ENCODE measurements at places on chromosomes 4 and X. TPM values are rescaled to one million over a fixed set of nuclear protein-coding genes. Genes with fewer than 3 reads are reported as not detected.

CC2D2A gene
- not detected for total RNA-seq

DNA sequence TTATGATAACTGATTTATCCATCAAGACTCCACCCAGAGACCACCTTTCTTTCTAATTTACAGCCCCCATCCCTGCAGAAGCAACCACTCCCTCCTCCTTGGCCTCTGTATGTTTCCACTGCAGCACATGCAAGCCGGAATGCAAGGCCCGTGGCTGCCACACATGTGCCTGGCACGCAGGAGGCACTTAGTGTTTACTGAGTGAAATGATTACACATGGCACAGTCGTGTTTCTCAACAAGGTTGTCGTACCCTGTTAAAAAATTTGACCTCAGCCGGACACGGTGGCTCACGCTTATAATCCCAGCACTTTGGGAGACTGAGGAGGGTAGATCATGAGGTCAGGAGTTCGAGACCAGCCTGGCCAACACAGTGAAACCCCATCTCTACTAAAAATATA lies 104.3 kb downstream of the APBB2 start:
- H3K4me3 ChIP-seq: no peak overlapping the region
- DNase-seq: no peak
- no peaks in the 10 kb centered on the region for H3K27me3 ChIP-seq

DNA sequence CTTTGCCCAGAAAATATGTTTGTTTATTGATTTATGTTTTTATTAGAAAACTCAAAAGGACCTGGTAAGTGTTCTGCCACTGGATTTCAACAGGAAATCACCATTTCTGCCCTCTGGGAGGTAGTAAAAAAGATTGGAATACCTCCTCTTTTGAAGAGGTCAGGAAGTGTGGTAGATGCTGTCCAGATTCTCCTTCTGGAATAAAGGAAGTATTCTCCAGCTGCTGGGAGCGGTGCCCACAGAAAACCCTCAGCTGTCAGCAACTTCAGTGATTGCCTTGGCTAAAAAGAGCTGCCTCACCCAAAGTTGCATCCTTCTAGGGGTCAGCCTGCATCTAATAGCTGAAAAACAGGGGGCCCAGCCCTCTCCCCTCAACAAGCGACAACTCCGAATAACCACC lies 13.8 kb upstream of the ZNF674 start:
- peaks cover 16% of the 10 kb centered on the region for H3K4me1 ChIP-seq
- no peaks in the 10 kb centered on the region for H3K36me3 ChIP-seq
- H3K27me3 ChIP-seq: peaks cover 1% of the 10 kb centered on the region
- H3K27ac ChIP-seq: no peak overlapping the region
- DNase-seq: no peak
- H3K4me3 ChIP-seq: no peak overlapping the region

- no peak for DNase-seq
- no peak overlapping the region for H3K27ac ChIP-seq
- no peaks in the 10 kb centered on the region for H3K4me1 ChIP-seq
- H3K36me3 ChIP-seq: no peaks in the 10 kb centered on the region
Measured at GRCh38 chr4:151784706-151785105, 23.9 kb upstream of the GATB start.

GAGE12F gene
- not detected for total RNA-seq

TMPRSS11F gene
- not detected for total RNA-seq

GRCh38 chrX:32153585-32153984 lies 1057.8 kb downstream of the DMD start:
- no peak overlapping the region for H3K27ac ChIP-seq
- no peaks in the 10 kb centered on the region for H3K36me3 ChIP-seq
- no peaks in the 10 kb centered on the region for H3K4me1 ChIP-seq
- no peak for DNase-seq
- no peaks in the 10 kb centered on the region for H3K27me3 ChIP-seq
- no peak overlapping the region for H3K4me3 ChIP-seq

- DNase-seq: no peak
- no peaks in the 10 kb centered on the region for H3K4me1 ChIP-seq
- no peaks in the 10 kb centered on the region for H3K36me3 ChIP-seq
- H3K4me3 ChIP-seq: no peak overlapping the region
- H3K27me3 ChIP-seq: no peaks in the 10 kb centered on the region
Measured at GRCh38 chrX:36573720-36574119, 434.4 kb upstream of the FAM47C start.

DNA sequence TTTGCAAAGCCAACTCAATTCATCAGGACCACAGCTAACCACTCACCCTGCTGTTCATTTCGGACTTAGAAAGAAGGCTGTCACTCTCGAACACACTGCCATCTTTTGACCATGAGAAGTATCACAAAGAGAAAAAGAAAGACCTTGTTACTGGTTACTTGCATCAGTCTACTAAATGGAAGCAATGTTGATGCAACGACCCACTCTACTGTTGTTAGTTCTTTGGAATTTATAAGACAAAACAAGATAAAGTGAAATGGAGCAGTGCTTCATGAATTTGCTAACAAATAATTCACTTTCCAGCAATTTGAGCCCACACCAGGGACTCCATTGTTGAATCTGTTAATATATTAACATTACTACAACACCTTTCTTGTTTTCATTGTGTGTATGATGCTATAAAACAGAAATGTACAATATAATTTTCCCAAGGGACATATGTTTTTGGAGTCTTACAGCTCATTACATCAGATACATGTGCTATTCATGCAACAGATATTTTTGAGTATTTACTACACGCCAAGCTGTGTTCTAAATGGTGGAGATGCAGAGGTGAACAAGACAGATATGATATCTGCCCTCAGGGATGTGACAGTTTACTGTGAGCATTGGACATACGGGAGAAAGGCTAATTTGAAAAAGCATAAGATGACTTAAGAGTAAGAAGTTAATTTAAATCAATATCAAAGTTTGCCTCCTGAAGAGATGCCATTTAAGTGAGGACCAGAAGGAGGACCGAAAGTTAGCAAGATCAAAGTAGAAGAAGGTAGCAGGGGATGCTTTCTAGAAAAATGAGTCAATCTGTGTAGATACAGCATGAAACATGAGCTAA lies 87.2 kb downstream of the AREG start:
- no peaks in the 10 kb centered on the region for H3K36me3 ChIP-seq
- H3K4me1 ChIP-seq: no peaks in the 10 kb centered on the region
- H3K27ac ChIP-seq: no peak overlapping the region
- H3K4me3 ChIP-seq: no peak overlapping the region
- peaks cover under 1% of the 10 kb centered on the region for H3K27me3 ChIP-seq
- no peak for DNase-seq

DNA sequence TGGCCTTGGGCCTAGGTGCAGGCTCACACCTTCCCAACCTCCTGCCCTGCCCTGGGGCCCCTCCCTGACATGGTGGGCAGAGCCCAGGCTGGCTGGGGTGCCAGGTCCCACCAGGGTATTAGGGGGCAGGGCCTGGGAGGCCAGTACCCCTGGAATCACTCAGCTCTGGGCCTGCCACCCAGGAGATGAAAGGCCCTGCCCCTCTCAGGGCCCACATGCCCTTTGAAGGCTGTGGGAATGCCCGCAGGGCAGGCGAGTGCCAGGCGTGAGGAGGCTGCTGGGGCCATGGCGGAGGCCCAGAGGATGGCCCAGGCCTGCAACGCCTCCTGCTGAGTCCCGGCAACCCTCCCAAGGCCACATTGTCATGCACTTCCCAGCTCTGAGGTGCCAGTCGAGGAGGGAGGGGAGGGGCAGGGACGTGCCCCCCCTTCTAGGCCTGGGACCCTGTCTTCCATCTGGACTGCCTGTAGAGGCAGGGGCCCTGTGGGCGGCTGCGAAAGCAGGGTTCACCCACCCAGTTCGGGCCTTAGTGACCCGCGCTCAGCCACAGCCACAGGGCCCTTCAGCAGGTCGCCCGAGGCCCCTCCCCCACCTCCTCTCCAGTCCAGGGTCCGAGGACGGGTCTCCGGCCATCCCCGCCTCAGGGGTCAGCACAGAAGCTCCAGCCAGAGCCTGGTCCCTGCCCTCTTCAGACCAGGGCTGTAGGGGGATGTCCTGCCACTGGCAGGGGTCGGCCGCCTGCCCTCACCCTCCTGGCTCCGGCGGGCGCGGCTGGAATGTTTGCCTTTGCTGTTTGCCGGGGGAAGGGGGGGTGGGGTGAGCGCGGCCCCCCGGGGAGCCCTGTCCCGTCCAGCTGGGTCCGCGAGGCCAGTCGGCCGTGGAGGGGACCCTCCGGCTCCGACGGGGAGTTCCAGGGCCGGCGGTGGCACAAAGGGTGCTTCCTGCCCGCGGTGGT lies 26.7 kb upstream of the FGFR3 start:
- H3K27ac ChIP-seq: no peak overlapping the region
- H3K4me3 ChIP-seq: no peak overlapping the region

GPRIN3 gene
- total RNA-seq: 37.1 TPM

DNA sequence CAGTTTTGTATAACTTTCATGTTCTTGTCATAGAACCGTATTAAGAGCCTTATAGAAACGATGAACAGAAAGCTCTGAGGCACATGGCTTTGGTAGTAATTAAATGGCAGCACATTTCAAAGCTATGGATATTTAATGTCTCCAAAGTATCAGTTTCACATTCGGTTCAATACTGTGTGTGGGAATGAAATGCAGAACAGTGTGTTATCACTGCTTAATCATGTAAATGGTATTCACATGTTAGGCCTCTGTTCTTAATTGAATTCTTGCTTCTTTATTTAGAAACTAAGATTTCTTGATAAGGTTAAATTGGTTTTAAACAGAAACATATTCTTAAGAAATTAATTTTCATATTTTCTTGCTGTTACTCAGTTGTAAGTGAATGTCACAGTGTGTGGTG lies 701.0 kb upstream of the PITX2 start:
- H3K27ac ChIP-seq: no peak overlapping the region
- DNase-seq: no peak
- H3K4me3 ChIP-seq: no peak overlapping the region
- no peaks in the 10 kb centered on the region for H3K36me3 ChIP-seq
- no peaks in the 10 kb centered on the region for H3K4me1 ChIP-seq
- no peaks in the 10 kb centered on the region for H3K27me3 ChIP-seq

GRCh38 chrX:56787734-56788152 lies 58.7 kb downstream of the NBDY start:
- peaks cover 25% of the 10 kb centered on the region for H3K4me1 ChIP-seq
- peaks cover 6% of the 10 kb centered on the region for H3K36me3 ChIP-seq
- no peak overlapping the region for H3K27ac ChIP-seq
- no peak overlapping the region for H3K4me3 ChIP-seq
- no peak for DNase-seq

GRCh38 chrX:17758382-17758781 lies 21.1 kb downstream of the SCML1 start:
- no peak overlapping the region for H3K4me3 ChIP-seq
- no peaks in the 10 kb centered on the region for H3K36me3 ChIP-seq
- no peaks in the 10 kb centered on the region for H3K4me1 ChIP-seq
- no peaks in the 10 kb centered on the region for H3K27me3 ChIP-seq
- no peak overlapping the region for H3K27ac ChIP-seq

UXT gene
- total RNA-seq: 173 TPM

GRCh38 chrX:48940404-48940955 lies 16.9 kb downstream of the OTUD5 start:
- no peaks in the 10 kb centered on the region for H3K27me3 ChIP-seq
- H3K4me3 ChIP-seq: peak overlapping the region; percentile 22
- H3K36me3 ChIP-seq: peaks cover 42% of the 10 kb centered on the region
- H3K4me1 ChIP-seq: peaks cover 78% of the 10 kb centered on the region
- peak overlapping the region; percentile 97 for H3K27ac ChIP-seq
- no peak for DNase-seq

PIN4 gene
- 10.2 TPM for total RNA-seq

GRCh38 chr4:169045862-169046584 lies 36.0 kb upstream of the CBR4 start:
- peaks cover 3% of the 10 kb centered on the region for H3K27me3 ChIP-seq
- no peak overlapping the region for H3K4me3 ChIP-seq

BEX5 gene
- 0.86 TPM for total RNA-seq

SULT1B1 gene
- total RNA-seq: 0.17 TPM

MAGEA11 gene
- total RNA-seq: not detected

DRD5 gene
- total RNA-seq: not detected

RASGEF1B gene
- 3.6 TPM for total RNA-seq

Measured in activated T-helper 1 cell treated with anti-CD3 and anti-CD28 coated beads, Interleukin-12 subunit alpha, Interleukin-12 subunit beta, Interleukin-2, Interleukin-4 antibody, amounts not matched to agents 30 ng/mL and 10 ng/mL and 1 ng/mL, durations not matched to agents 14 hours and 24 hours and 36 hours (primary cell).